ENCODE measurements at places on chromosomes 3 and 15.

- DNase-seq, result no peak
Observed at GRCh38 chr3:146529021-146529420, 15.4 kb downstream of the PLSCR1 start.

- no peak for DNase-seq
Observed at GRCh38 chr15:97645758-97646157, 314.7 kb upstream of the ARRDC4 start.

DNA sequence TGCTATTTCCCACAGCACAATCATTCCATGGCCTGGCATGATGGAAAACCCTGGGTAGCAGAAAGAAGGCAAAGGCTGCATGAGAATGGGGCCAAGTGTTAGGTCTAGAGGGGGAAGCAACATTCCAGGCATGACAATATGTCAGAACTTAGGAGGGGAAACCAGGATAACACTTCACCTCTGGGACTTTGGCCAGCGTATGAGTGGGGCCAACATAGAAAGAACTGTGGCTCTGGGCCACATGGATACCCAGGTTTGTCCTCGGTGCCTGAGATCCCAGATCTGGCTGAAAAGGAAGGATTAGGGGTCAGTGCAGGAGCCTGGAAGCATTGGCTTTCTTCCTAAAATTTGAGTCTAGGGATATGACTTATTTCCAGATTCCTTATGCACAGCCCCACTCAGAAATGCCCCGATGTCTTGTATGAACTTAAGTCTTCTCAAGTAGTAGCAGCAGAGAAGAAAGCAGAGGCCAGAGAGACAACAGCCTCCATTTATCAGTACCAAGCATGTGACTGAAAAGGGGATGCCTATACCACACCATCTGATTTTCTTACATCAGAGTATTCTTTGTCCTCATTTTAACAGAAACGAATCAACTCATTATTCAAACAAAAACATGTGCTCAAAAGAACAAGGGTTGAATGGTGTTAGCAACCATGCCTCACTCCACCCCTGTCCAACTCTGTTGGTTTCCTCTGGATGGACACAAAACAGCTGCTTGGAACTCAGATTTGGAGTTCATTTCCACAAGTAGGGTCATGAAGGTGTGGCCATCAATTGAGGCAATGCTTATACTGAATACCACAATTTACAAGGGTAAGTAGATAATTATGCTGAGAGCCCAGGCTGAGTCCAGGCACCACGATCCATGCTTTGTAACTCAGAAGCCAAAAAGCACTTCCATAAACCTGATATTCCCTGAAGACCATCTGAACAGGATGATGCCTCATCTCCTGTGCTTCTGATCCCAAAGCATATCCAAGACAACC lies 43.7 kb upstream of the NDUFB4 start:
- no peak for DNase-seq

GRCh38 chr15:33201491-33202231 lies 7.1 kb upstream of the FMN1 start:
- peak; percentile 18 for DNase-seq

GRCh38 chr3:153970741-153971347 lies 150.3 kb upstream of the ARHGEF26 start:
- DNase-seq, result no peak

DNA sequence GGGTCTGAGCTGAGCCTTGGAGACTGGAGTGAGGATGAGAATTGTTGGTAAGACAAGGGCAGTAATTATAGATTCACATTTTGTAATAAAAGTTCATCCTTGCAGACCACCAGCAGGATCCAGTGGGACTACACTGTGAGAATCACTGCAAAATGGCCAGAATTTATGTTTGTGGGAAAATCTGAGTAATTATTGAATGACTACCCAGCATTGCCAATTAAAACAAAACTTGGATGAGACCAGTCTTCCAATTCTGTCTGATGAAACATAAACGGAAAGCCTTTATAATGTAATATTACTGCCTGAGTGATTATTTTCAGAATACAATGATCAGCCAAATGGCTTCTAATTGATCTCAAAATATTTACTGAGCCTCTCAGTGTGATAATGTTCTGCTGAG lies 323.3 kb upstream of the C2CD4B start:
- no peak for DNase-seq

GRCh38 chr3:115464036-115464435 lies 159.3 kb upstream of the GAP43 start:
- DNase-seq, result no peak

- DNase-seq, result no peak
Observed at GRCh38 chr15:91537856-91538255, 315.7 kb upstream of the SLCO3A1 start.

Data from stimulated activated CD4-positive, alpha-beta T cell treated with anti-CD3 and anti-CD28 coated beads, Interleukin-1b, Interleukin-23, amount 100 ng/mL, for 4 hours (primary cell).